ENCODE measurements at places on chromosomes 3 and 15.

- no peak for DNase-seq
Observed at GRCh38 chr3:106332129-106332528, 463.3 kb upstream of the CBLB start.

GRCh38 chr15:42759093-42759492 is 22.2 kb upstream of the CDAN1 start:
- DNase-seq, result no peak

DNA sequence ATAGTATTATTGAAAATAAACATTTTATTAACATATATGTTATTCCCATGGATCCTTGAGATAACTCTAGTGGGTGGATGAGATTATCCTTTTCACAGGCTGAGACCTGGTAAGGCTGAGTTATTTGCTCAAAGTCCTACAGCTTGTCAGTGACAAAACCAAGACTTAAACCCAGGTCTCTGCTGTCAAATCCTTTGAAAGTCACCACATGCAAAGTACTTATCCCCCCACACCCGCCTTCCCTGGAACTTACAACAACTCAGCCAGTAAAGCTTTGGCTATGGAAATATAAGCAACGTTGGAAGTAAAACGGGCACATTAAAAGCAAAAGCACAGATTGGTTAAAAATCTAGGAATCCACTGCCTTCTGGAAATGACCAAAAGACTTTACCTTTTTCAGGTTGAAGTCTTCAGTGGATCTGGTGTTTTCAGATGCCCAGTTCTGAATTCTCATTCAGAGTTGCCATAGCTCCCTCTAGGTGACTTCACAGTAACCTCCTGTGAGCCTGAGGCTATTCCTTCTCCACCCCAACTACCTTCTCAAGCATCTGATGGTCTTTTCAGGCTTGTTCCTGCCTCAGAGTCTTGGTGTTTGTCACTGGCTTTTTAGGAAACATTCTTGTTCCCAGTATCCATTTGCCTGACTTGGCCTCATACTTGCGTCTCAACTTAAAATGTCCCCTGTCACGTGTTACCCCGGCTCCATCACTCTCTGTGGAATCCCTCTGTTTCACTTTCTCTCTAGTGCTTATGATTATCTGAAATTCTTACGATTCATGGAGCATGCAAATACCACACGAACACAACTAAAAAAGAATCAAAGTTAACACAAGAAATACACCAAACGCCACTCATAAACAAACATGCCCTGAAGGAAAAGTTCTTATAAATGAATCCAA is 131.2 kb downstream of the MAGI1 start:
- DNase-seq, result no peak

GRCh38 chr3:139307072-139307491 is 36.7 kb upstream of the MRPS22 start:
- no peak for DNase-seq

GRCh38 chr3:196624067-196624790 is 15.3 kb upstream of the NRROS start:
- DNase-seq, result no peak

- DNase-seq, result no peak
Observed at GRCh38 chr3:18989237-18989795, 159.0 kb upstream of the KCNH8 start.

DNA sequence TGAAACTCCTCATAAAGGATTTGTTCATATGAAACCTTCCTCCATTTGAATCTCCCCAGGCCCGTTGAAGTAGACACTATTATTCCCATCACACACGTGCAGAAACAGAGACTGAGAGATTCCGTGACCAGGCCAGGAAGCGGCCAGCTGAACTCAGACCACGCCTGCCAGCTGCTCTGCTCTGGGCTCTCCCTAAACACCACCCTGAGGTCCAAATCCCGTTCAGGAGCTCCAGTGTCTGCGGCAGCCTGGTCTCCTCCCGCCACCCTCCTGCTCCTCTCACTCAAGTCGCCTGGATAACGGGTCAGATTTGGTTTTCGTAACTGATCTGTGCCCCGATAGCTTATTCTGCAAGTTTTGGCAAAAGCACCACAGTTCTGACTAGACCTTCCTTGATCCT is 53.6 kb upstream of the SNRPA1 start:
- no peak for DNase-seq

DNA sequence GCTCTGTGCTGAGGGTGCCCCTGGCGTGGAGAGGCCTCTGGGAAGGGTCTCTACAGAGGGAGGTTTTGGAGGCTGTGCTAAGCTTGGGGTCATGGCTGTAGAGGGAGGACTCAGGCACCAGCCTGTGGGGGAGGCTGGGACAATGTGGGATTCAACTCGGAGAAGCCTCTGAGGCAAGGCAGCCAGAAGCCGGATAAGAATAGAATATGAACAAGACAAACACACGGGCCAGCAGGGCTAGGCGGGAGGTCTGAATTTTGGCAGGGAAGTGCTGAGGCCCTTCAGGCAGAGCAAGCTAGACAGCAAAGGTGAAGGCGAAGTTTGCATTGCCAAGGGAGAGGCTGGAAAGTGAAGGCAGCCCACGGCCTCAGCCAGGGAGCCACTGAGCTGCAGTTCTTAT is 612.1 kb upstream of the NR2F2 start:
- no peak for DNase-seq

DNA sequence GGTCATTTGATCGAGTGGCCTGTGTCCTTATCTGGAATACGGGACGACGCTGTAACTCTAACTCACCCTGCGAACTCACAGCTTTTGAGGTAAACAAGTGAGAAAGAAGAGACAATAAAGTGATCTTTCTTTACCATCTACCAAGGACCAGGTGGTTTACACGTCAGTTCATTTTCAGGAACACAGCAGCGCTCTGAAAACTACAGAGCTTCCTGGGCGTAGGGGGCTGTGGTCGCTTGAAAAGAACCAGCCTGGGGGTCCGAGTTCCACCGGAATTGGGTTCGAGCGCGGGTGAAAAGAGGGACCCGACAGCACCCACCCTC is 357 bp downstream of the KIAA1143 start:
- DNase-seq, result no peak

GRCh38 chr3:89635137-89635536 is 527.7 kb downstream of the EPHA3 start:
- DNase-seq, result no peak

- no peak for DNase-seq
Observed at GRCh38 chr3:159892171-159892795, 96.4 kb upstream of the IL12A start.
